ENCODE measurements at places on chromosomes 5 and 9.

GRCh38 chr5:19987612-19988361, at the start of gene CDH18:
Gene CDH18, minus strand, starts transcription at chr5:19988200. Its CDS starts 149,214 bp downstream, at chr5:19838986.
- no peak for DNase-seq
- no peaks in the 10 kb centered on the region for H3K36me3 ChIP-seq
- H3K27ac ChIP-seq, result no peak within 1 kb of the TSS
- no peaks in the 10 kb centered on the region for H3K27me3 ChIP-seq
- H3K4me3 ChIP-seq, result no peak within 1 kb of the TSS

DNA sequence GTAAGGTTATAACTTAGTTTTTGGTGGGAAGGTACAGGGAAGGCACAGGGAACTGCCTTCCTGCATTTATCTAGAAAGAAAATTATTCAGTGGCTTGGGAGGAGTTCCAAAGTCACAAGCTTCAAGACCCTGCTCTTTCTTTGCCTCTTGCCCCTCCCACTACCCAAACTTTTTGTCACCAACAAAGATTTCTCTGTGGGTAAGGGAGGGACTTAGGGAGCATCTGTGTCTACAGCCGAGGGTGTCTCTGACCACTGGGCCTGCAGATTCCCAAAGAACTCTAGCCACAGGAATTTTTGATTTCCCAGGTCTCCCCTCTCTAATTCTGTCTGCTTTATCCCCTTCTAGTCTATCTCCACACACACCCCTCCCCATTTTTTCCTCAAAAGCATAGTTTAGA, 2.1 kb downstream of the ECSCR start:
- H3K4me3 ChIP-seq, result no peak overlapping the region
- H3K27ac ChIP-seq, result no peak overlapping the region
- no peaks in the 10 kb centered on the region for H3K27me3 ChIP-seq
- no peaks in the 10 kb centered on the region for H3K36me3 ChIP-seq

- no peak overlapping the region for H3K27ac ChIP-seq
- no peaks in the 10 kb centered on the region for H3K27me3 ChIP-seq
- no peaks in the 10 kb centered on the region for H3K4me1 ChIP-seq
- H3K4me3 ChIP-seq, result no peak overlapping the region
- no peak for DNase-seq
These were observed 201.1 kb downstream of the ARHGEF28 start for GRCh38 chr5:73827106-73827450.

DNA sequence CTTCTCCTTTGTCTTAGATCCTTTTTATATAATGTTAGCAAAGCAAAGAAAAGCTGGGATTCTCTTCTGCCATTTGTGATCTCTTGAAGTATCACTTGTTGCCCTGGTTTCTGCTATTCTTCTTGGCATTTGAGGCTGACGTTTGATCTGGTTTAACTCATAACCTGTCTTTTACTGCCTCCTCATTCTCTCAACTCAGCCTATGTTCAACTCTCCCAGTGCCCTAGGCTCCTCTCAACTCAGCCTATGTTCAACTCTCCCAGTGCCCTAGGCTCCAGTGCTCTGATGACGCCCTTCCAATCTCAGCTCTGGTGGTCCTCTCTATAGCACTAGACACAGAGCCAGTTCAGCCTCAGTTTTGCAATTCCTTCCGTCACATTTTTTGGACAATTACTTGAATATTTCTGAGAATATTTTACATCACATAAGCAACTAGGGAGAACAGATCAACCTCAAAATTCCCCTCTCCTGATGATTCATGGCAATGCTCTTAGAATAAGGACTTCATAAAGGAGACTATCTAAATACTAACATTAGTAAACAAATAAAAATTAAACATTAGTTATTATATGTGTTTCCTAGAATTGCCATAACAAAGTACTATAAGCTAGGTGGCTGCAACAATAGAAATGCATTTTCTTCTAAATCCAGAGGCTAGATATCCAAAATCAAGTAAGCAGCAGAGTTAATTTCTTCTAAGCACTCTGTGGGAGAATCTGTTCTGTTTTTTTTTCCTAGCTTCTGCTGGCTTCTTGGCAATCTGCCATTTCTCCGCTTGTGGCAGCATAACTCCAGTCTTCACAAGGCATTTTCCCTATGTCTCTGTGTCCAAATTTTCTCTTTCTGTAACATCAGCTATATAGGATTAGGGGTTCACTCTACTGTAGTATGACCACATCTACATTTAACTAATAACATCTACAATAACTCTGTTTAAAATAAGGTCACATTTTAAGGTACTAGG, 662.1 kb upstream of the FTMT start:
- no peak for DNase-seq
- no peak overlapping the region for H3K4me3 ChIP-seq
- no peaks in the 10 kb centered on the region for H3K4me1 ChIP-seq
- no peaks in the 10 kb centered on the region for H3K27me3 ChIP-seq
- H3K36me3 ChIP-seq, result no peaks in the 10 kb centered on the region

GRCh38 chr9:127707766-127708165, 978 bp downstream of the CFAP157 start:
- H3K27me3 ChIP-seq, result no peaks in the 10 kb centered on the region
- no peaks in the 10 kb centered on the region for H3K4me1 ChIP-seq
- no peak overlapping the region for H3K4me3 ChIP-seq
- no peak overlapping the region for H3K27ac ChIP-seq
- H3K36me3 ChIP-seq, result no peaks in the 10 kb centered on the region
- peak; percentile 77 for DNase-seq

GRCh38 chr5:42520957-42521356, 97.7 kb downstream of the GHR start:
- DNase-seq, result no peak
- no peaks in the 10 kb centered on the region for H3K4me1 ChIP-seq
- H3K27ac ChIP-seq, result no peak overlapping the region
- H3K27me3 ChIP-seq, result no peaks in the 10 kb centered on the region

All from Karpas-422 (cell line).